ENCODE measurements at places on chromosomes 5 and 9. TPM values are rescaled to one million over a fixed set of nuclear protein-coding genes. Genes with fewer than 3 reads are reported as not detected.

GRCh38 chr9:88723751-88724150 is 188.8 kb downstream of the NXNL2 start:
- DNase-seq, result no peak

The CDHR2 gene
- not detected for total RNA-seq

GRCh38 chr5:10418654-10419345 is 22.9 kb upstream of the ROPN1L start:
- DNase-seq, result no peak

GRCh38 chr9:34862043-34862442 is 96.0 kb upstream of the PHF24 start:
- no peak for DNase-seq

DNA sequence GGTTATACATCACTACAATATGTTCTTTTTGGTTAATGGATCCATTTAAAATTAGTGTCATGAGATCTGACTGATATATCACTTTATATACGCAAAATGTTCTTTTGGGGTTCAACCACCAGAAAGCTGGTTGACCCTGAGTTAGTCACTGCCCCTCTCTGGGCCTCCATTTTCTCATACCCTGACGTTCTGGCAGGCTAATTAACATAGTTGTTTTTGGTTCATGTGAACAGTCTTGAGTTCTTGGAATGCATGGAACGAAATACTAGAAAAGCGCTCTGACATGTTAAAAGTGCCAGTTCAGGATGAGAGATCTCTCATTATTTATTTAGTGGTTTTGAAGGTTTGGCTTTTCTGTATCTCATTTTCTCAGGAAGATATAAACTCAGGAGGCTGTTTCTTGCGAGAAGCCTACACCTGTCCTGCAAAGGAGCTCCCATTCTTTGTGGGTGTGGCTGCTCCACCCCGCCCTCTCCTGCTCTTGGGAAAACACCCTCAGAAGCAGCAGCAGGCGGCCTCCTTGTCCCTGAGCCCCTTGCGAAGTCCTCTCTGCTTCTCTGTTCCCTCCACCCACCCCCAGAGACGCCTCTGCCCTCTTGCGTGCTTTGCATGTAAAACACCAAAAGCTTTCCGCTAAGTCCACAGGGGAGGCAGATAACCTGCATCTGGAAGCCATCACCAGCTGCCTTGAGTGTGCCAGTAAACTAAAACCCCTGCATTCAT is 302.4 kb upstream of the PANK3 start:
- DNase-seq, result no peak

The GALNT12 gene
- 10.1 TPM for total RNA-seq

DNA sequence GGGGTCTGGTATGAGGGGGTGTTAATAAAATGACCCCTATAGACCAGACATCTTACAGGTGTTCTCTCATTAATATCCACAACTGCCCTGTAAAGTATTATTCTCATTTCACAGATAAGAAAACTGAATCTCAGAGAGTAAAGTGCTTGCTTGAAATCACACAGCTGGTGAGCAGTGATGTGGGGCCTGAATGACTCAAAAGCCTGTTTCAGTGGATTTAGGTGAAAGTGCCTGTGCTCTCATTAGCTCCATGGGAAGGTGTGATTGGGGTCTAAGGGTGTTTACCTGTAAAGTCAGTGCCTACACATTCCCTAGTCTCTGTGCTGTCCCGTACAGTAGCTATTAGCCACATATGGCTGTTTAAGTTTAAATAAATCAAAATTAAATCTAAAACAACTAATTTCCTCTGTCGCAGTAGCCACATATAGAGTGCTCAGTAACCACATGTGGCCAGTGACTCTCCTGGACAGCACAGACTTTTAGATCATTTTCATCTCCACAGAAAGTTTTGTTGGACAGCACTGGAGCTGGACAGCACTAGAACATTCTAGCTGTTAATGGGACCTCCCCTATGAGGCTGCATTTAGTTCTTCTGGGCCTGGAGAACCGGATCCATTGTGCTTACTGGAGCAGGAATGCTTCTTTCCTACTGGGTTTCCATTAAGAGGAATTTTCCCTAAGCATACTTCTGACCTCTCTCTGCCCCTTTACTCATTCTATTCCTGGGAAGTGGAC is 52.5 kb upstream of the SEMA6A start:
- DNase-seq, result no peak

The TRPM3 gene
- total RNA-seq, result 1.2 TPM
